ENCODE measurements at places on chromosomes 1 and 21.

GRCh38 chr1:178486100-178487069, 10.4 kb downstream of the CLEC20A start:
- DNase-seq: no peak

DNA sequence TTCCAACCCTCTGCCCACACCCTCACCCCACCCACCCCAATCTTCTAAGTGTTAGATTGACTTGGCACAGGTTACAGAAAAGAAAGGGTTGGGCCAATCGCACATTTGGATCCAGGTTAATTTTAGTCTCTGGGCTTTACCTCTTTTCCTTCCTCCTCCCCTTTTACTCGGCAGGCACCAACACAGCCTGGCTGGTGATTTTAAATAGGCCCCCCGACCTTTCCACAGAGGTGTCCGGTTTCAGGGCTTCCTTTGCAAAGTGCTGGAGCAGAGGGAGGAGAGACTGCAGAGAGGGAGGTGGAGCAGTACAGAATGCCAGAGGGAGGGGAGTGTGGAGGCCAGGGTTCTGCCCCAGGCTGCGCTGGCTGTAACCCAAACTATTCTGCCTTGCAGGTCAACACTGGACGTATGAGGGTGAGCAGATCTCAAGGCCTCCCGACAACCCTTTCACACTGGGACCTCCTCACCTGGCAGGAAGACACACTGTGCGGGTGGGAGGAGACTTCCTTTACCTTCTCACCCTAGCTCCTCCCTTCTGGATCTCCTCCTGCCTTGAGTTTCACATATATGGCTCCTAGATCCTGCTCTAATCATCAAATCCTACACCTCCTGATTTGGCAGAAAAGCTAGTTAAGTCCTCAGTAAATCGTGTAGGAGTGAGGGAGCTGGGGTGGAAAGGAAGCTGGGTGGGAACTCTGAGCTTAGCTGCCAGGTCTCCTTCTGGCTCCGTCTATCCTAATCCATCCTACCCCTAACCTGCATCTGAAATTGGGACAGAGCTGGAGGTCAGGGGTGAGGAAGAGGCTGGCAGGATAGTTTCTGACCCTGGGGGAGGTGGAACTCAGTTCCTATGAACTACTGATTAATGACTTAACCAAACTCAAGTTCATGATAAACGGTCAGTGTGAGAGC, 2.4 kb downstream of the CA14 start:
- DNase-seq: no peak

DNA sequence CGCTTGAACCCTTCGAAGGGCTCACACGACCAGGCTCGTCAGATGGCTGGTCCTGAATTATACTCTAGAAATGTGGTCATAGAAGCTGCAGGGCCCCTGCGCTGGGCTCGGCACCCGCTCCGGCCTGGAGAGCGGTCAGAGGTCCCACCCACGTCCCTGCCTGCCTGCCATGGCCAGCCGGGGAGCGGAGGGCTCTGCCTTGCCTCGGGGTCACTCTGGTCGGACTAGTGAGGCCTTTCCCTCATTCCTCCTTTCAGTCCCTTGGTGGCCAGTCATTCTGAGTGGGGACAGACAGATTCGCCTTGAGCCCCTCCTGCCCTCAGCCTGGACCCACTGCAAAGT, 529 bp upstream of the MARCKSL1 start:
- no peak for DNase-seq

GRCh38 chr21:29007810-29008209, 11.3 kb downstream of the RWDD2B start:
- DNase-seq: no peak

DNA sequence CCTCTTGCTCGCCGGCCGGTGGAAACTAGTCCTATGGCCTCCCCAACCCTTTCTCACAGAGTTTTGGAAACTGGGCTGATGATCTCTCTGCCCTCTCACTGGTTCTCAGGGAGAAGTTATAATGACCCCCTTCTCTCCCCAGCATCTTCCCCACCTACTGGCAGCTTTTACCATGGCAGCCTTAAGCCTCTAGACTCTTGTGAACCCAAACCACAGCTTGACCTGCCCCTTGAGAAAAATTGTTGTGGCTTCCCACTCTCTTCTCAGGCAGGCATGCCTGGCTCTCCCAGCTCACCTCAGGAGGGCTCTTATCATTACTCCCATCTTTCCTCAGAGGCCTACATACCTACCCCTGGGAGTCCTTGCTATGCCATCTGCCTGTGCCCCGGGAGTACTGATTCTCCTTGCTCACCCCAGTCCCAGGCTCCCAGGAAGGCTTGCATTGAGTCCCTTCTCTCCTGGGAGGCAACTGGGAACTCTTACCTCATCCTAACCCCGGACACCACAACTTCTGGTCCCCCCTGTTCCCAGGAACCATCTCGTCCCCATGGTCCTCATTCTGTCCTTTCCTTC, 1.6 kb downstream of the NSUN4 start:
- DNase-seq: no peak

- DNase-seq: no peak
These were observed 5.4 kb downstream of the PSEN2 start for GRCh38 chr1:226875641-226876295.

DNA sequence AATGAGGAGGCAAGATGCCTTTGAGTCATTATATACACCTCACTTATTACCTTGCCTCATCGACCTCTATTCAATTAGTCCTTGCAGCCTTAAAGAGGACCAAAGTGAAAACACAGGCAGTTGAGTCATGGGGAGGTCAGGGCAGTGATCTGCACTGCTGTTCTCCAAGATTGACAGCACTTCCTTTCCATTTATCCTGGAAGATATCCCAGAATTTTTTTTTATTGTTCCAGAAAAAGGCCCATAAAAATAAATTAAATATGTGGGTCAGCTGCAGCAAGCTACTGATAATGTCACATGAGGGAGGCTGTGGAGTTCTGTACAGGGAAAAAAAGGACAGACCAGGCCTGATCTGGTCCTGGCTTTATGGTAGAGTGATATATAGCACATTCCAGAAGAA, 33.2 kb upstream of the CDC42BPA start:
- DNase-seq: no peak

- no peak for DNase-seq
These were observed 216.3 kb downstream of the COL11A1 start for GRCh38 chr1:102891868-102892625.

DNA sequence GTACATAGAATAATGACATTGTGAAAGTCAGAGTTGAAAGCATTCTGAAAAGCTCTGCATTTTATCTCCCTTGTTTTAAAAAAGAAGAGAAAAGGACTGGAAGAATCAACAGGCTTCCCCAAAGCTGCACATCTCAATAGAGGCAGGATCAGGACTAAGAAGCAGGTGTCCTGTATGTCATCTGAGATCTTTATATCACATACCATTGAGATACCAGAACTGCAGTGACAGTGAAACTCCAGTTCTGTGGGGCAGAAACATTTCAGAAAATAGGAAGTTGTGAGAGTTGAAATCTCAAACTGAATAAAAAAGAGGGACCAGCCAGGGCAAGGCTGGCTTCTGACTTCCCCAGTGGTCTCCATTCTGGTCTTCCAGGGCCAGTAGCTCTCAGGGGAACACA, 33.0 kb upstream of the SH2D1B start:
- DNase-seq: no peak

DNA sequence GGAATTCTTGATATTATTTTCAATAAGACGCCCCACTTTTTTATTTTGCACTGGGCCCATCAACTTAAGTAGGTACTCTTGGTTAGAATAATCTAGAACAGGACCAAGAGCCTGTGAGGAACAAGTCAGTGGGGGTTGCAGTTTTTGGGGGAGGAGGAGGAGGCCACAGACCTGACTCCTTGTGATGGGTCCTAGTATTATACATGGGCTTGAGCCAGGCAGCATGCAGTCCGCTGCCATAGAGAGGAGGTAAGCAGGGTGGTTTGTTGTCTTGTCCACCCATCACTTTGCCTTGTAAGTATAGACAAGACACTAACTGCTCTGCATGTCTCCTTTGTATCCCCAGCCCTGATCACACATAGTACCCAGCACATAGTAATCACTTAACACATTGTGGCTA, 24.5 kb downstream of the ROR1 start:
- no peak for DNase-seq

GRCh38 chr1:204684571-204685235, 835 bp downstream of the LRRN2 start:
- DNase-seq: no peak

GRCh38 chr1:202625416-202626360, 84.6 kb downstream of the SYT2 start:
- DNase-seq: no peak

DNA sequence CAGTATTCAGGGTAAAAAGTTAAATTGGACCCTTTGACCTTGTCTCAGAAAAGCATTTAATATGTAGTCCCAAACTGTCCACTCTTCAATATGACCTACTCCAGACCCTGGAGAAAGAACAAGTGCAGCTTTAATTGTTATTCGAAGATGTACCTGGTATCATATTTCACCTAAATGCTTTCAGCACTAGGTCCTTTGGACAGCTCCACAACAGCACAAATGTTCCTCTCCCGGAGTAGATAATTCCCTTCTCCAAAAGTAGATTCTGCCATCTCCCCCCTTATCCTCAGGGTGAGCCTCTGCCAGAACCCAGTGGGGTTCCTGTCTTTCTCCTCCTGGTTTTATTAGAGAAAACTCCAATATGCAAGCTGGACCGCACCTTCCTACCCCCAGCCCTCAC, 104.5 kb upstream of the AJAP1 start:
- no peak for DNase-seq

DNA sequence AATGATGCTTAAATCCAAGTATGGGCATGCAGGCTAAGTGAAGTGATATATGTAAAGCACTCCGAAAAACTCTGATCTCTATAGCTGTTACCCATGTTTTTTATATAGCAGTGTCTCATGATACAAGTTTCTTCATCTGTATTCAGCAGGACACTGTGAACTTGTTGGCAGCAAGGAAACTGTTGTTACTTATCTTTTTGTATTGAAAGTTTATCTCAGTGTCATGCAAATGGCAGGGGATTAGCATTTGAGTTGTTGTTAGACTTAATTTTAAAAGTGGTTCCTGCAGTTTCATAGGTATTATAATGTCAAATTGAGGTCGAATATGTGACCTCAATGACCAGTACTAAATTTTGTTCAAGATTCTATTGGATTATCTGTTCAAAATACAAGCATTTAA, 47.9 kb downstream of the NCAM2 start:
- no peak for DNase-seq

DNA sequence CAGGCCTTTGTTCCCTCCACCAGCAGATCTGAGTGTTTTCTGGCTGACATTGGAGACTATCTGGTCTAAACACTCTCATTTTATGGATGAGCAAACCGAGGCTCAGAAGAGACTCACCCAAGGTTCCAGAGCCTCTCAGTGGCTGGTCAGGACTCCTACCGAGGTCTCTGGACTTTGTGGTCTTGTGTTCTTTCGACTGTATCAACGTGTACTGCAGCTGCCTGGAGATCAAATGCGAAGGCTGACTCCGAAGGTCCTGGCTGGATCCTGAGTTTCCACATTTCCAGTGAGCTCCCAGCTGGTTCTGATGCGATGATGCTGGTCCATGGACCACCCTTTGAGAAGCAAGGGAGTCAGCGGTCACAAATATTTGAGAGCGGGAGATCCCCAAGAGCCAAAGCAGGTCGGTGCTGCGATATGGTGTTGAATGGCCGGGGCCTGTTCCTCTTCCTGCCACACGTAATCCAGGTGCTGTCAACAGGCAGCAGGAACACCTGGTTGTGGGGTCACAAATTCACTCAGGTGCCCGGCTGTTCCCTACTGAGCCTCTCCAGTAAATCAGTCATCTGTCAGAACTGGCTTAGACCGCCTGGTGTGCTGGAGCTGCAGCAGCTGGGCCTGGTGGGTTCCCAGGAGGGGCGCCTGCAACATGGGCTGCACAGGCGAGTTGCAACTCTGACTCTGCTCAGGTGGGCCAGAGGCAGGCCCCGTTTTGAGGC, 94.8 kb upstream of the USP24 start:
- no peak for DNase-seq

GRCh38 chr1:223654083-223654482, 11.4 kb downstream of the CAPN8 start:
- no peak for DNase-seq

DNA sequence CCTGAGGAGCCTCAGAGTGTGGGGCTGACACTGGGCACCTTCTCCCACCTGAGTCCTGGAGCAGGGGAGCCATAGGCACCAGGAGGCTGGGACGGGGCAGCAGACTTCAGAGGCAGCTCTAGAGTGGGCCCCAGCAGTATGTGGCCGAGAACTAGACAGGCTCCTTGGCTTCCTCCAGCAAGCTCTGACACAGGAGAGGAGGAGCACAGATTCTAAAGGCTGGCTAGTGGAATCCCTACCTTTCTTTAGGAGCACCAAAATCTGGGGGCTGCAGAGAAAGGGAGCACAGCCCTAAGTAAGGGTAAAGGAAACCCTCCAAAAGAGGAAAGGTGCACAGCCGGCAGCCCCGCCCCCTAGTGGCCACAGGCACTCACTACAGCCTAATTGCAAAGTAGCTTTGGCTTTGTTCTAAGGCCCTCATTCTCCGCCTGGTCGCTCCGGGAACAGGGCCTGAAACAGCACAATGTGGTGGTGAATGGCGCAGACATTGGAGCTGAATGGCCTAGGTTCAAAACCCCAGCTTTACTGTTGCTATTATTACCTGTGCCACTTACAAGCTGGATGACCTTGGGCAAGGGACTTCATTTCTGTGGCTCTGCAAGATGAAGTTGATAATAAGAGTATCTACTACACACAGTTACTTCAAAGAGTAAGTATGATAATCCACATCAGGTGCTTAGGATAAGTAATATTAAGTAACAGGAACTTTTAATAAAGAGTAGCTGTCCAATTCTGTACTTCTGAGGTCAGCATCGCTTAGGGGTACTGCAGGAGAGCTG, 8.8 kb upstream of the GUCA2A start:
- peak; percentile 19 for DNase-seq

DNA sequence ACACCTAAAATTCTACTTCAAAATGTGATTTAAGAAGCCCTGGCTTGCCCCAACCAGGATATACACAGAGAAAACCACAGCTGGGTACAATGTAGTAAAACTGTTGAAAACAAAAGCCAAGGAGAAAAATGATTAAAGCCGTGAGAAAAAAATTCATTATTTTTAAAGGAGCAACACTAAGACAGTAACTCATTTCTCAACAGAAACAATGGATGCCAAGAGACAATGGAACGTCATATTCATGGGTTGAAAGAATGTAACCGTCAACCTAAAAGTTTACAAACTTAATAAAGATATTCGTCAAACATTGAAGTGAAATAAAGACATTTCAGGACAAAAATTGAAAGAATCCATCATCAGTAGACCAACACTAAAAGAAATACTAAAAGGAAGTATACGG, 340.9 kb downstream of the KIF26B start:
- no peak for DNase-seq

All from effector memory CD4-positive, alpha-beta T cell (primary cell).